Stimulated activated CD4-positive, alpha-beta T cell treated with anti-CD3 and anti-CD28 coated beads, Interleukin-4, amount 100 ng/mL, for 1 hour (primary cell): ENCODE measurements at places on chromosomes 3 and 15.

GRCh38 chr3:54988302-54988837 is 60.5 kb upstream of the LRTM1 start:
- DNase-seq, result no peak

GRCh38 chr3:110343945-110344344 is 727.7 kb upstream of the NECTIN3 start:
- no peak for DNase-seq

DNA sequence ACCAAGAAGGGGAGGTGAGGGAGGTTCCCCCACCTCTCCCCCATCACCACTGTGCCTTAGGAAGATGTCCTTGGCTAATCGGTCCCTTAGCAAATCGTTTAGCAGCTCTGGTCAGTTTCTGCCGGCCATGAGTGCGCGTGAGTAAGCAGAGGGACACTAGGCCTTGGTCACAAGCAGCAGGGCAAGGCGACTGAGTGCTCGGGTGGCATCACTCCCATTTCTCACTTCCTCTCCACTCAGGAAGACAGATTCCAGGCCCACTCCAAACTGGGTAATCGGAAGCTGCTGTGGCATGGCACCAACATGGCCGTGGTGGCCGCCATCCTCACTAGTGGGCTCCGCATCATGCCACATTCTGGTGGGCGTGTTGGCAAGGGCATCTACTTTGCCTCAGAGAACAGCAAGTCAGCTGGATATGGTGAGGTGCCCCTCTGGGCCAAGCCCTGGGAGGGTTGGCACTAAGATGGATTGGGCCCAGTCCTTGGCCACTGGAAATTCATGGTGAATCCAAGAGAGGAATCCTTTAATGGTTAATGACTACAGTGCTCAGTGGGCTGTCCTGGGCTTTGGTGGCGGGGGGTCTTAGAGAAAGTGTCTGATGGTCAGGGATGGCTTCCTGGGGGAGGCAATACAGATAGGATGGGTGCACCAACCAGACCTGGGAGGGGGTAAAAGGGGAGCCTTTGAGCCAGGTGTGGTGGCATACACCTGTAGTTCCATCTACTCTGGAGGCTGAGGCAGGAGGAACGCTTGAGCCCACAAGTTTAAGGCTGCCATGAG is 4.0 kb downstream of the PARP3 start:
- DNase-seq, result no peak

- DNase-seq, result no peak
These were observed 504.9 kb downstream of the EDEM1 start for GRCh38 chr3:5692446-5692845.

DNA sequence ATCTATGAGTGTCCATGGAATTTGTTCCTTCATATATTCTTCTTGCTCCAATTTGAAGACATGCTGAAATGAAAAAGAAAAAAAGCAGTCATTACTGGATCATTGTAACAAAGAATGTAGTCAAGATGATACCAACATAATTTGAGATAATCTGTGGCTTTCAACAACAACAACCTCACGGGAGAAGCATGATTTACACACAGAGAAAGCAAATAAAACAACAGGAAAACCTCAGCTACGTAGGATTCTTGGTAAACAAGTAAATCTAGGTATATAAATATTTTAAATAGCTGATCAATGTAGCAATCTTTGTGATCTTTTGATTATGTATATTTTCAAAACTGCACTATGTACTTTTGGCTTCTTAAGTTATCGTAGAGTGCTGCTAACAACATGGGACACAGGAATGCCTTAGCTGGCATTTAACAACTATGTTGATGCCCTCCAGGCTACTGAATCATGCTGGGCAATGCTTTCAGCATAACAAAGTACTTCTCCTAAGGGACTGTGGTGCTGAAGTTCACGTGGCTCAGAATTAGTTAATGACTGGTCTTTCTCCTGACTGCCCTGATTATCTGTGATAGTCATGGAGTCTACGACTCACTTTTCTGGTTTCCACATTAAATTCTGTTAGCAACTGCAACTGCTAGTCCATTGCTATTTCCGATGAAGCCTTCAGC is 96.5 kb upstream of the MYO5C start:
- DNase-seq, result no peak

DNA sequence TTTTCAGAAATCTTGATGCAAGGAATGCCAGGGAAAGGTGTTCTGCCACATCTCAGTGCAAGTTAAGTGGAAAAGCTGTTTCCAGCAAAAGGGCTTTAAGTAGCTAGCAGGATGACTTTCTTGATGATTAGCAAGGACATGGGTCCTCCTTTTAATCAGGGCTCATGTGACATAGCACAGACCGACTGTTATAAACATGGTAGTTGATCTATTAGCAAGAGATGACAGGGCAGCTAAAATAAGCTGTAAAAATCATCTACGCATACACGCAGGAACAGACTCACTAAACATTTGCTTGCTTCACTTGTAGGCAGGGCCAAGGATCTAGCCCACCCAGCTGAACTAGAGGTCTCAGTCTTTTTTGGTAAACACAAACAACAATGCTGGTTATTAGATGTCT is 69.0 kb downstream of the GOLIM4 start:
- DNase-seq, result no peak

- DNase-seq, result no peak
These were observed 4.3 kb downstream of the MECOM start for GRCh38 chr3:169659096-169659819.

GRCh38 chr3:76300746-76301145 is 515.4 kb upstream of the ZNF717 start:
- DNase-seq, result no peak

- no peak for DNase-seq
These were observed 133.4 kb upstream of the SMAD3 start for GRCh38 chr15:66931768-66932633.

DNA sequence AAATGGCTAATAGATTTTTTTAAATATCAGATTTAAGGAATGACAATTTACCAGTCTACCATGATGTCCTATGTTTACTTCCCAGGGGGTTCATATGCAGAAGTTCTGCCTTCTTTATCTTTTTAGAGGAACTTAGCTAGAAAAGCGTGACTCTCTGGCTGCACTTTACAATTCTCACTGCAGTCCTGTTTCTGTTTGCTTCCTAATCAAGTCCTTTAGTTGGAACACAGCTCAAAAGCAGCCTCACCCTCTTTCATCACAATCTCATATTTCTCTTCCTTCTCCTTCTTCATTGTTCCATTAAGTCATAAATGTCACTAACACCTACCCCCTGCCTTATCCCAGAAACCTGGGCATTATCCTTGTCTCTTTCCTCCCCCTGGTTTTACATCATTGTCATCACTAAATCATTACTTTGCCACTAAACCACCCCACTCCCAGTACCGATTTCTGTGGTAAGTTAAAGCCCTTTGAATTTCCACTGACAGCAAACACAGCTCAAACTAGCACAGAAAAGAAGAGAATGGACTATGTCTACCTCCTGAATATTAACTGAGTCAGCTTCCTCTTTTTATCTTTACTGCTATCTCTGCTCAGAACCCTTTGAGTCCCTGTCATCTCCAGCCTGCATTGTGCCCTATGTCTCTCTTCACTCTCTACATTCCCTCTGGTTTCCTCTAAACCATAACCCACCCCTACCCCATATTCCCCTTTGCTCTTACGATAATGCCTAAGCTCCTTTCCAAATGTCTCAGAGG is 13.8 kb upstream of the PPP4R2 start:
- no peak for DNase-seq

DNA sequence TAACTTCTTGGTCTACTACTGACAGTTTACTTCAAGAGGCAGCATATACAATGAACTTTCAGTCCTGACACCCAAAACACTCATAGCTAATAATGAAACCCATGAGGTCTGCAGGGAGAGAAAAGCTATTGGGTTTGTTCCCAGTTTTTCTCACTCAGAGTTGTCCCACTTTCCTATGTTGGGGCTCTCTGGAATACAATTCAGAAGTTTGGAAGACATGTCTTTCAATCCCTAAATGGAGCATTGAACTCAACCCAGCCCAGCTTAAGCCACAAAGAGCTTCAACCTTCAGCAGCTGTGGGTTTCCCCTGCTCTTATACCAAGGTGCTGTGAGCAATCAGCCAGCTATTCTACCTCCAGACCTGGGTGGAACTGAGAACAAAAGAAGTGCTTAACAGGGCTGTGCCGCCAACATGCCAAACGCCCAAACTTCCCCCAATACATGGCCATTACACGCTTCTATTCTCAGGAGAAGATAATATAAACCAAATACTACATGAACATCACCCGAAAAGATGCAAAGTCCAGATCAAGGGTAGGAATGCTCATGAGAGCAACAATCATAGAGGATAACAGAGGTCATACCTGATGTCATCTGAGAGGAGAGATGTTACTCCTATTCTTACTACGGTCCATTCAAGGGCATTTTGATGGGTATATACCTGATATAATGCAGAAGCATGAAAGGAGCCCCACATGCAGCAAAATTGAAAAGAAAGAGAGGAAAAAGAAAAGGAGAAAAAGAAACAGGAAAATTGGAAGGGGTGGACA is 131.2 kb upstream of the TGFBR2 start:
- peak; percentile 4 for DNase-seq

GRCh38 chr3:11699083-11699427 is 55.3 kb upstream of the VGLL4 start:
- DNase-seq, result no peak

- DNase-seq, result no peak
These were observed 57.8 kb upstream of the GPD1L start for GRCh38 chr3:32048487-32049182.

GRCh38 chr3:12292770-12293169 is 3.9 kb downstream of the PPARG start:
- DNase-seq, result no peak

DNA sequence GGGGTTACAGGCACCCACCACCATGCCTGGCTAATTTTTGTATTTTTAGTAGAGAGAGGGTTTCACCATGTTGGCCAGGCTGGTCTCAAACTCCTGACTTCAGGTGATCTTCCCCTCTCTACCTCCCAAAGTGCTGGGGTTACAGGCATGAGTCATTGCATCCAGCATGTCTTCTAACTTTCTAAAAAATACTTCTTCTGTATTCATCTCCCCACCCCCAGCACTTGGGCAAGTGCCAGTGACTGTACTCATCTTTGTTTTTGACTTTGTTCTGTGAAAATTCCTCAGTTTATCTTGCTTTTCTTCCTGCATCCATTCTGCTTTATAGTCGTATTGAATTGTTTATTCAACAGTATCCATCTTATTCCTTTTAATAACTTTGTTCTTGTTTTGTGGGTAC is 47.6 kb downstream of the ARIH1 start:
- no peak for DNase-seq

- DNase-seq, result no peak
These were observed 190.2 kb downstream of the NR1D2 start for GRCh38 chr3:24135280-24135679.

- no peak for DNase-seq
These were observed 2.0 kb upstream of the CILP start for GRCh38 chr15:65213241-65213640.

DNA sequence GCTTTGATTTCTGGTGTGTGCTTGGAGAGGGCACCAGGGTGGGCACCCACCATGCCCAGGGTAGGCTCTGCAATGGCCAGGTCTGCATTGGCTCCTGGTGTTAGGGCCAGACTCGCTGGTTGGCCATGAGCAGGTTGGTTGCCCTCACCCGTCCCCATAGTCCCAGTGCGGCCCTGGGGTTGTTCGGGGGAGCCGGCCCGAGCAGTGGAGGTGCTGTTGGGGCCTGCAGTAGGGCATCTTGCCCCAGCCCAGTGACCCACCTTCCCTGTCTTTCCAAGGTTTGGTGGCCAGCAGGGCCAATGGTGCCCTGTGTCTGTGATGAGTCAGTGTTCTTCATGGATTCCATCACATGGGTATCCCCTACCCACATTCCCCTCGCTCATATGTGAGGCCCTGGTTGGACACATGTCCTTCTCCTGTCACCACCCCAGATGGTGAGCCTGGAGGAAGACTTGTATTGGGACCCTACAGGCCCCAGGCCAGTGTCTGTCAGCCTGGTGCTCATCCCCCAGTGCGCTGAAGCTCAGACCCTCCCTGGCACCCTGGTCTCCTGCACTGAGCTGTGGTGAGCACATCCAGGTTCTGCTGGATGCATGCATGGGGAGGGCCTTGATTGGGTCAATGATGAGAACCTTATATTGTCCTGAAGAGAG is 190.1 kb downstream of the UBE3A start:
- DNase-seq, result no peak

DNA sequence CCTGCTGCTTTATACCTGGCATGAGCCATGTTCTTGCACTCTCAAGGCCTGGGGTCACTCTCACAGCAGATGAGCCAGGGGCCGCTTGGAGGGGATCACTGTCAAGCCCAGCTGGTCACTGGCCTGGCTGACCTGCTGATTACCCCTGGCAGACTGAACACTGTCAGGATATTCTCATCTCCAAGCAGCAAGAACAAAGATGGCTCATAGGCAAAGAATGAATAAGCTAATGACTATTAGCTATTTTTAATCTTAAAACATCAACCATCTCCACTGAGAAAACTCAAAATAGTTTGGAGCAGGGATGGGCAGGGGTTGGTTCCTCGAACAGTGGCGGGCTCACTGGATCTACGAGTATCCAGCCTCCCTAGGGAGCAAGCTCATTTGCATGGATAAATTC is 64.4 kb upstream of the ACAN start:
- DNase-seq, result no peak

DNA sequence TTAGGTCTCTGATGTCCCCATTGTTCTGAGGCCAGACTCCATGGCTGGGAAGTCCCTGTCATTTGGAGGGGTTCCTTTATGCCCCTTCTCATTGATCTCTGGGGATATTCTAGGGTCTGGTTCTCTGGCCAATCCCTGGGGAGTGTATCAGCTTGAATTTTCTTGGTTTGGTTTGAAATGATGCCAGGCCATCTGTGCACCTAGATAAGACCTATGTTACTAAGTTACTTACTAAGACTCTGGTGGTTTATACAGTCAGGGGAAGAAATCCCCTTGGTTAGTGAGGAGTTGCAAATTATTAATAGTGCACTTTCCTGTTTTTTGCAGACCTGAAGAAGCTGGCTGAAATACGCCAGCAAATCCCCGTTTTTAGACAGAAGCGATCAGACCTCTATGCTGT is 20.3 kb downstream of the NIT2 start:
- DNase-seq, result no peak

DNA sequence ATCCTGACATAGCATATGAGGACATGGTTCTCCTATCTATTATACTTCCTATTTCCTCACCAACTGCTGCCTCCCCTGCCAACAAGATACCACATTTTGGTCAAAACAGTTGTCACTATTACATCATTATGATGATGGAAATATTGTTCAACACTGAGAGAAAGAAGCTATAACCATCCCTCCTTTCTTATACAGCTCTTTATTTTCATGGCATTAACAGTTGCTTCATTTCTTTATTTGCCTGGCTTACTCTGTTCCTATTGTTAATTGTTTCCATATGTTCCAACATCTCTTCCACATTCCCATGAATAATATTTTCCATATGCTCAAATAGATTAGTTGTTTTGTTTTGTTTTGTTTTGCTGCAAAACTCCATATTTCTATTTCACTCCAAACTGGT is 40.8 kb upstream of the FILIP1L start:
- no peak for DNase-seq

DNA sequence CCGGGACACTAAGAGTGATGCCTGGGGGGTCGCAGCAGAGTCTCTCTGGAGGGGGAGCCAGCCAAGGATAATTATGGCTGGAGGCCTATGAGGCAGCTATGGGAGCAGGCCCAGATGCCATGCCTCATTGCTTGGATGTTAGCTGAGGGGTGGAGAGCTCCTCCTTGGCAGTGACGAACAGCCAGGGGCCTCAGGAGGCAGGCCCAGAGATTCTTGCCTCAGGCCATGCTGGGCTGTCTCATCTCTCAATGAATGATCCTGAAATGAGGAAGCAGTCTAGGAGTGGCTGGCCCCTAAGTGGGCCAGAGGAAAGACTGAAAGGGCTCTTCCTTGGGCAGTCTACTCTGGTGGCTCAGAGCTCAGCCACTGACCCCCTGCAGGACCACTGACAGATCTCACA is 21.3 kb downstream of the KIF9 start:
- DNase-seq, result no peak

GRCh38 chr15:63628123-63628822 is 31.1 kb downstream of the FBXL22 start:
- no peak for DNase-seq
